CD8-positive, alpha-beta T cell (primary cell): ENCODE measurements at places on chromosomes 12 and 14. TPM values are rescaled to one million over a fixed set of nuclear protein-coding genes. Genes with fewer than 3 reads are reported as not detected.

Gene SYNDIG1L
- not detected for total RNA-seq

Gene PTPRQ
- total RNA-seq: not detected

Gene ABCC9
- not detected for total RNA-seq

Gene CCDC196
- total RNA-seq: not detected

Gene TMTC1
- total RNA-seq: not detected

Gene RFX4
- not detected for total RNA-seq

Gene NFE2
- total RNA-seq: not detected

Gene TECPR2
- 5.8 TPM for total RNA-seq

Gene POTEM
- not detected for total RNA-seq

Gene CLEC7A
- 0.92 TPM for total RNA-seq

Gene C12orf60
- total RNA-seq: not detected

Gene SUOX
- total RNA-seq: 0.72 TPM

Gene ANO4
- total RNA-seq: not detected

Gene CLEC4D
- total RNA-seq: not detected

Gene DBX2
- total RNA-seq: not detected

Gene PAX9
- total RNA-seq: not detected

Gene FSCB
- total RNA-seq: not detected

Gene VRTN
- not detected for total RNA-seq

Gene NRIP2
- total RNA-seq: not detected

Gene SMIM41
- 0.22 TPM for total RNA-seq

Gene TEDC1
- total RNA-seq: 55.3 TPM

Gene CLEC1B
- total RNA-seq: not detected

Gene KLRB1
- total RNA-seq: 62.0 TPM

Gene TAMALIN
- 632 TPM for total RNA-seq

Gene AICDA
- total RNA-seq: not detected
